CD4-positive, alpha-beta T cell (primary cell): ENCODE measurements at places on chromosomes 11 and 22.

DNA sequence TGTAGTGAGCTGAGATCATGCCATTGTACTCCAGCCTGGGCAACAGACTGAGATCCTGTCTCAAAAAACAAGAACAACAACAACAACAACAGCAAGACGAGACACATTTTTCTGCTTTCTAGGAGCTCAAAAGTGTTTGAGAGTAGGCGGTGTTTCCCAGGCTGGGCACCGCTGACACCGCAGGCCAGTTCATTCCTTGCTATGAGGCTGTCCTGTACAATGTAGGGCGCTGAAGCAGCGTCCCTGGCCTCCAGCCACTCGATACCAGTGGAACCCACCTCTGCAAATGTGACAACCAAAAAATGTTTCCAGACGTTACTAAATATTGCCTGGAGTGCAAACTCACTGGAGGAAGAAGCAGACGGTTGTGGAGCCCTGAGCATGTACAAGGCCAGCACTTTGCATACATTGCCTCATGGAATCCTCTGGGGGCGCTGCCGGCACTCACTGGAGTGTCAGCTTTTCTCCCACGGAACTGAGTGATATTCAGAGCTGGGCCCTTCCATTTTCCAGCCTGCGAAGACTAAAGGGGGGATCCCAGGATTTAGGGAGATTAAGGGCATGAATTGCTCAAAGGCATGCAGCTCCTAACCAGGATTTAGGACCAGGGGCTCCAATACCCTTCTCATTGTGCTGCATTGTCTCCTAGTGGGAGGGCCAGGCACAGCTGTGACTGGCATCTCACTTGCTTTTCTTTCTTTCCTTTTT lies 5.8 kb upstream of the MIEF1 start:
- DNase-seq: peak; percentile 44

DNA sequence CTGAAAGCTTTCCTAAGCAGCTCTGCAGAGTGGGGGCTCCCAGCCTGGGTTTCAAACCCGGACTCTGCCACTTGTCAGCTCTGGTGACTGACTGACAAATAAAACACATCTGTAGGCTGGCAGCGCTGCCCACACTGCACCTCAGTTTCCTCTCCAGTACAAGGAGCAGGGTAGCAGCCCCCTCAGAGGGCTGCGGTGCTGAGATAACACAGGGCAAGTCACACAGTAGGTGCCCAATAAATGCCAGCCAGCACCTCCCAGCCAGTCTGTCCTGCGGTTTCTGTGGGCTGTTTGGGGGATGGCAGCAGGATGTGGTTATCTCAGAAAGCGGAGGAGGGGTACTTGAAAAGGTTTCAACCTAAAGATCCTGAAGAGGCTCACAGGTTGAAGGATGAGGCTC lies 1.5 kb downstream of the SYT12 start:
- peak; percentile 30 for DNase-seq

- no peak for DNase-seq
Observed at GRCh38 chr22:40405178-40406062, 35.0 kb downstream of the SGSM3 start.

DNA sequence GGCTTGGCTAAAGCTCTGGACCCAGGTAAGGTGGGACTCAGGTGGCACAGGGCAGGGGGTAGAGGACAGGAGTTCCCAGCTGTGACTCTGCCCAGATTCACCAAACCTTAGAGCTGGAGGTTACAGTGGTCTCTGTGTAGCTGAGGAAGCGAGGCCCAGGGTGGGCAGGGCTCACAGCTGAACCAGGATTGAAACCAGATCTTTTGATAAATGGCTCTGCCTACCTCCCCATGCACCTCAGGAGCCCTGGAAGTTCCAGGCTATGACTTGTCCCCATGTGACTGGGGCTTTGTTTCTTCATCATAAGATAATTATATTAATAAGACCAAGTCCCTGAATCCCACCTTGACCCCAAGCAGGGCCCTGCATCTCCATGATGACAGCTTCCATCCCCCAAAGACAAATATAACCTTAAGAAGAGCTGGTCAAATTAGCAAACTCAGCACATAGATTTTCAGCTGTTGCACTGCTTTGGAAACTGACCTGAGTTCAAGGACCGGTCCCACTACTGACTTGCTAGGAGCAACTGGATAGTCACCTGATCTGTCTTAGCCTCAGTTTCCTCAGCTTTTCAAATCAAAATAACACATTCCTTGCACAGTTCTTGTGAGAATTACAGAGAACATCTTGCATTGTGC lies 21.3 kb upstream of the TSKU start:
- DNase-seq: no peak

DNA sequence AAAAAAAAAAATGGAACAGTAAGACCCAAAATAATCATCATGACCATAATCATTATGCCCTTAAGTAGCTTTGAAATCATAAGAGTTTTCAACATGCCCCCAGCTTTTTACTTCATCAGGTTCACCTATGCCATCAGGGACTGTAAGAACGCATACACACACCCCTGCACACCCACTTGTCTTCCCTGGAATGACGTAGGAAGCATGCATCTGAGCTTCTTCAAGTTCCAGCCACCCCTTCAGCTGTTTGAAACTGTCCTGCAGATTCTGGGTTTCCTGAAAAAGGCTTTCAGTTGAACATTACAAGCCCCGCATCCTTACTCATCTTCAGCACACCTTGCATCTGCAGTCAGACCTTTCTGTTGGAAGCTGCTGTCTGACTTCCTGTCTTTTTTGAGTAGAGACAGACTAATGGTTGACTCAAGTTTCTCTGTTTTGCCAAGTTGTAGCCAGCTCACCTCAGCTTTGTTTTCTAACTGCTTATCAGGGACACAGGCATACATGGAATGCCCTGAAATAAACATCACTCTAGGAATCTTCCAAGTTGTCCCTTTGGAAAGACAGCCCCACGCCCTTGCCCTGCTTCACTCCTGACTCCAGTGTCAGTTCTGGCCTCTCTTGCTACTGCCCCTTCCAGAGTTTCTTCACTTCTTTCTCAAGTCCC lies 37.0 kb downstream of the ARHGAP1 start:
- DNase-seq: no peak

- DNase-seq: peak; percentile 42
Observed at GRCh38 chr11:121591405-121592033, 138.8 kb upstream of the SORL1-AS1 start.

DNA sequence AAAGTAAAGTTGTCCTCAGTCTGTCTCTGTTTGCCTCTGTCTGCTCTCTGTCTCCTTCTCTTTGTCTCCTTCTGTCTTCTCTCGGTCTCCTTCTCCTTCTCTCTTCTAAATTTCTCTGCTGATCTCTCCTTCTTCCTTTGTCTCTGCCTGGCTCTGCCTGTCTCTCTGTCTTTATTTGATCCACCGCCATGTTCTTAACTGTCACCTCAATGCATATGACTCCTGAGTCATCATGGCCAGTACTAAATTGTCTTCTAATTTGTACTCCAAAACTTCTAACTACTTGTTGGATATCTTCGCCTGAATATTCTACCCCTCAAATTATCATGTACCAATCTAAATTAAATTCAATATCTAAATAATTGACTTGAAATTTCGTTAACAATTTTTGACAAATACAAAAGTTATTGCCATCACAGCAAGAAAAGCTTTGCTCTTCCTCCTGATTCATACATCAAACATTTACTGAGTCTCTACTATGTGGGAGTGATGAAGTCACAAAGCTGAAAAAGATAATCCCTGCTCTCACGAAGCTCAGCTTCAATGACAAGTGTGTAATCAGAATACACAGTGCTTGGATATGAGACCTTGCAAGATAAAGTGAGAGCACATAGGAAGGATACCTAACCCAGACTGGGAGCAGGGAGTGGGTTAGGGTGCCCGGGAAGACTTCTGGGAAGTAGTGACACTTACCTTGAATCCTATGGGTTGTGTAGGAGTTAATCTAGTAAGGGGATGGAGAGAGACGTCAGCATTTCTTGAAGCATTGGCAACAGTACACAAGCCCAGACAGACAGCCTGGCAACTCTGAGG lies 193.0 kb downstream of the MAML2 start:
- no peak for DNase-seq

GRCh38 chr11:9601037-9601875 lies 27.8 kb downstream of the WEE1 start:
- peak; percentile 34 for DNase-seq

DNA sequence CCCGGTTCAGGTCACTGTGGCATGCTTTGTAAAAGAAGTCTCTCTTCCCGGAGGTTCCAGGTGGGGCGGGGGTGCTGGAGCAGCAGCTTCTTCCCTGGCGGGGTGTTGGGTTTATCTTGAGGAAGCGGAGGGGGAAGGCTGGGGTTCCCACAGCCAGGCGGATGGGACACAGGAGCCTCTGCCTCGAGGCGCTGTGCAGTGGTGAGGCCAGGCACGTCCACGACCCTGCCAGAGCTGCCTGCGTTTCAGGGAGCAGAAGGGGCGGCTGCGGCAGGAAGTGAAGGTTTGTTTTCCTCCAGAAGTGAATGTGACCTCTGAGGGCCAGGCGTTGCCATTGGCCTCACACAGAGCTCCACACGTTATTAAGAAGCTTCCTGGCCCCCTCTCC lies 20.1 kb upstream of the ADORA2A start:
- no peak for DNase-seq

GRCh38 chr22:40665312-40665711 lies 14.0 kb upstream of the MCHR1 start:
- no peak for DNase-seq
